ENCODE measurements at places on chromosomes 2 and 18.
A peak's percentile ranks its signal among the peaks of the same experiment; 100 is the strongest.

DNA sequence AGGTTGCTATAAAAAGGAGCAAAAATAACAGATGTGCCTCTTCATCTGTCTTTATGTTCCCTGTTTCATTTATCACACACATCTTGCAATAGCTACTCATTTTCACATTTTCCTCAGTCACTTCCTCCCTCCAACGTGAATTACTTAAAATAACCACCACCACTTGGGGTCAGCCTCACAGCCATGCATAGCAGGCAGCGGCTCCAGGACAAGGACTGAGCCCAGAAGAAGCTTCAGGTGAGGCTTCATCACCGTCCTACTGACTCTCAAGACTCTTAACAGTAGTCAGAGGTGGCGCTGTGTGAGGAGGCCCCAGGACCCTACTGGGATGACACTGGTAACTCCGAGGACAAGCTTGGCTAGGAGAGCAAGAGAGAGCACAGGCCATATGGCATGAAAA lies 15.5 kb upstream of the ST8SIA5 start:
- DNase-seq, result no peak

DNA sequence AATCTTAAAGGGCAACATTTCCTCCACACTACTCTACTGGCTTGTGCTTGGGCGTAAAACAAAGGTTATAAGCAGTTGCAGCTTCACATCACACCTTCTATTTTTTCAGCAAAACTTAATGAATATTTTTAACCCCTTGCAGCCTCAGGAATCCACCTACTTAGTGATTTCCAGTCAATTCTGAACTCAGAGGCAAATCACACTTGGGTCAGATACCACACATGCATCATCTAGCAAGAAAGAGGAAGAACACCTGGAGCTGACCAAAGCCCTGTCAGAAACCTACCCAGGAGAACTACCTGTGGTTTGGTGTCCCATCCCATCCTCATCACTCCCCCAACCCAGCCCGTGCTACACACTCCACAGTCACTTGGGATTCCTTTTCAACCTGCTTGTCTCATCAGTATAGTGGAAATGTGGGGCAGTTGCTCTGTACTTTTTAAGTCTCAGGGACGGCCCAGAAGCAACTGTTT lies 25.5 kb downstream of the PIAS2 start:
- DNase-seq, result no peak

DNA sequence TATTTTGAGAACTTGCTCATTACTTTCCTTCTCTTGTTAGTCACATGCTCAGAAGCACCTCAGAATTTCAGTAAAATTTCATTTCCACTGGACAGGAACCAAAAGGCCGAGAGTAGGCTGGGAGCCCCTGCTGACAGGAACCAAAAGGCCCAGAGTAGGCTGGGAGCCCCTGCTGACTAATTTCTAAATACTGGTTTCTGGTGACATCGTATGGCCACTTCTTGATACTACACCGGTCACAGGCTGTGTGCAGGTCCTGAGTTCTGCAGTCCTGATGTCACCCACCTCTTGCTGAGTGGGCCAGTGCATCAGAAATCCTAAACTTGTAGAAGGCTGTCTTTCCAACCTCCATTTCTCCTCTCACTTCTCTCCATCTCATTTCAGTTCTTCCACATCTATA lies 17.7 kb upstream of the EN1 start:
- DNase-seq, result no peak

DNA sequence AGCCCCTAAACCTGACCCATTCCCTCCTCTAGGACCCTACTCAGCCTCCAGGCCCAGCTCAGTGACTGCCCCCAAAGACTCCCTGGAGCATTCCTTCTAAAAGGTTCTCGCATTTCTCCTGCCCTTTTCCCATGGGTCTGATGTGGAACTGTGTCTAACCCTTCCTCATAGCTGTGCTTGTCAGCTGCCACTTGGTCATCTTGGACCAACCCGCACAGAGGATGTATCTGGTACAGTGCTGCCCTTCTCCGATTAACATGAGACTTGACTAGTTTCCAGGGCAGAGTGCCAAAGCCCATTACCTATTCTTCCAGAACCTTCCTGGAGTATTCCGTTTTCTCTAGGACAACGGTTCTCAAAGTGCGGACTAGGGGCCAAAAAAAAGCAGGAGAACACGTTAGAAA lies 518 bp upstream of the NFU1 start:
- peak; percentile 2 for DNase-seq

DNA sequence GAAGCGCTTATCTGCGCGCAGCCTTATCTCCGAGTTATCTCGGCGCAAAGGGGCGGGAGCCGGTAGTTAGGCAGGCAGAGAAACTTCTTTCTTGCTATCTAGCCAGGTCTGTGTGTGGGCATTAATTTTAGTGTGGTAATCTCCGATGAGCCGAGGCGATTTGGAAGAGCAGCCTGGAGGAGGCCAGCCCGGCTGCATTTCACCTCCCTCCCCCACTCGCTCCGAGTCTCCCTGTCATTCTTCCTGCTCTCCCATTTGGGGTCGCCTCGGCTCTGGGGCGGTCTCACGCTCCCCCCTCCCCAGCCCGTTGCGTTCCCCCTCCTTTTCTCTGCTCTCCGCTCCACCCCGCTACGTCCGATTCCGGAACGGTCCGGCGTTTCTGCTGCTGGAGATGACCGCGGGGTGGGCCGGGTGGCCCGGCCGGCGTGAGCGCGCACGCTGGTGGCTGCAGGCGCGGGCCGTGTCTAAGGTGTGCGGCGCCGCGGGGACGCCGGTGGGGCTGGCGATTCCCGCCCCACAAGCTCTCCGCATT lies 566 bp downstream of the GATA6 start:
- DNase-seq, result no peak

- no peak for DNase-seq
These were observed 48.6 kb upstream of the GPR17 start for GRCh38 chr2:127597046-127597983.

GRCh38 chr2:169258045-169258601 lies 104.2 kb downstream of the LRP2 start:
- no peak for DNase-seq

- no peak for DNase-seq
These were observed 222.4 kb downstream of the SRBD1 start for GRCh38 chr2:45388541-45389100.

- DNase-seq, result no peak
These were observed 159.4 kb downstream of the UBE2E3 start for GRCh38 chr2:181139831-181140230.

DNA sequence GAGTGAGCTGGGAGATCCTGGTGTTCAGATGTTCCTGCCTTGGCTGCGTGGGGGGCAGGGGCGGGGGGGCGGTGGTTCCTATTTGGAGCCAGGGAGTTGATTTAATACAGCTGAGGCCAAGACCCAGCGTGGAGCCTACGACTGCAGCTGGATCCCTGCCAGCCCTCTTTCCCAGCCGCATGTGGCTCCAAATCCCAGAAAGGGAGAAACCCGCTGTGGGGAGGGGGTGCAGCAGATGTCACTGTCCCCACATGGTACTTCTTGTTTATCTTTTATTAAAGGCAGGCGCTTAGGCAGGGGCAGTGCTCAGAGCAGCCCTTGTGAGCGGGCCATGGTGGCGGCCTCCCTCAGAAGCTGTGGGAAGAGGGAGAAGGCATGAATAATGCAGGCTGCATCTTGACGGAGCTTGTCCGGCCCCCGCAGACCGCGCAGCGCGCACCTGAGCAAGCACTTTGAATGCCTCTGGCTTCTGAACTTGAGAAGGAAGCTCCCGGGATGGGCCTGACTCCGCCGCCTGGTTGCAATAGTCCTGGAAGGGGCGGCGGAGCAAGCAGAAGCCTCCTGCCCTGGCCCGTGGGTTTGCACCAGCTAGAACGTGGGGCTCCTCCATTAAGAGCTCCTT lies 112.1 kb downstream of the GLI2 start:
- no peak for DNase-seq

DNA sequence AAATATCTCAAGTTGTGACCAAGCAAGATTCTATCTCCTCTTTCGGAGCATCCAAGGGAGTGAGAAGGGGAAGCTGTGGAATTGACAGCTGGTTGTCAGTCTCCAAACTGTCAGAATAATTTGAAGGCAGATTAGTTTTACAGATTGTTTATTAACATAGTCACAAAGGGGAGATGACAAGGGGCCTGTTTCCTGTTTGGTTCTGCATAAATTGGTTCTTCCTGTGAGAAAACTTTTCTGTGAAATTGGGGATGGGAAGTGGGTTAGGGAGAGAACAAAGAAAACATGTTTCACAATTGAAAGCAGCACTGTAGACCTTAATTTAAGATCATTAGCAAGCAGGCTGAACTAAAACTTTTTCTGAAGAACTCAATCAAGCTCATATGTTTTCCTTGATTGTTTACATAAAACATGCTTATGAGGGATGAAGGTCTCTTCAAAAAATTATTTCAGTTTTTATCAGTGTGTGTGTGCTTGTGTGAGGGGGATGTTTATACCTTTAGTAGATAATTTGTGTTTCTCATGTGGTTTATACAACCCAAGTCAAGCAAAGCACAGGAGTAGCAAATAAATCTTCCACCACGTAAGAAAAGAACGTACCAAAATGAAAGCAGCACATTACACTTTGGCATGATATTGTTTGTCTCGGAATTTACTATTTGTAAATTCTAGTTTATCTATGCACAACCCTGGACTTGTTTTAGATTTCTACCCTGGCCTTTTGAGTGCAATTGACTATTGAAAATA lies 604.9 kb upstream of the CDH2 start:
- DNase-seq, result no peak

DNA sequence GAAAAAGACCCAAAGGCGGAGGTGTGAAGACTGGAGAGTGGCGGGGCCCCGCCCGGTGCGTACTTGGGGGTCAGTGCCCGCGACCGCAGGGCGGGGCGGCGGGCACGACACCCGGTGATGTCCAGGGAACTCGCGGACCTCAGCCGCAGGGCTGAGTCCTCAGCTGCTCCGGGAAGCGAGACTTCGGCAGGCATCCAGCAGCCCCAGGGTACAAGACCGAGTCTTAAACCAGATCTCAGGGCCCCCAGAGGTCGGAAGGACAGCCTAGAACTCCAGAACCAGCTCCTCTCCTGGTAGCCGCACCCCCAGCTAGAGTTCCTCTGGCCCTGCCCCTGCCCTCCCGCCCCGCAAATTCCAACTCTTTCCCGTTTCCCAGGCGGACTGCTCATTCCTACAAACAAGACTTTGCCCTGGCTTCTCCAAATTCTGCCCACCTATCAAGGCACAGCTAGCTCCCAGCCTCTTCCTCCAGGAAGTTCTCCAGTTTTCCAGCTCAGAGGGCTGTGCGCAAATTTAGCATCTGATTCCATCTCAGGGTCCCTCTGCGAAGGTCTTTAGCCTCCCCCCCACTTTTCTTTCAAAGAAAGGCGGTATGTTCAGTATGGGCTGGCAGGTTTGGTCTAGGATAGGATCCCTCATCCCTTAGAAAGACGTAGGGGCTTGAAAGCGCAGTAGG lies 26.0 kb upstream of the NOTO start:
- no peak for DNase-seq

DNA sequence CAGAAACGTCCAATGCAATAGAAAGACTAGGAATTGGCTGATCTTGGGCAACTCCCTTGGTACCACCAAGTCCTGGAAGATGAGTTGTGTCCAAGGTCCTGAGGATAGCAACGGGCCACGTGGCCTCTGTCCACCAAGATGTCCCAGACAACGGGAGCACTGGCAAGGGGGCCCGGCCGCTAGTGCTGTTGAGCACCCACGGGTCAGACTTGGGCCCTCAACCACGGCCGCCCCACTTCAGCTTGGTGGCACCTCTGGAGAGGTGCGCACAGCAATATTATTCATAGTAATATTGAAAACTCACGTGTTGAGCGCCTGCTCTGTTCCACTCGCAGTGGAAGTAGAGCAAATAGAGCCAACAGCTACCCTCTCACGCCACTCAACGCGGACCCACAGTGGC lies 19.0 kb downstream of the PASK start:
- DNase-seq, result no peak

Measured in CD4-positive, alpha-beta T cell treated with Interleukin-6 at 100 ng/mL for 8 hours (primary cell).